Activated CD4-positive, alpha-beta T cell treated with anti-CD3 and anti-CD28 coated beads, Interleukin-2, amount 10 ng/mL, durations not matched to agents 24 days and 14 days (primary cell): ENCODE measurements at places on chromosomes 7 and 10. TPM values are rescaled to one million over a fixed set of nuclear protein-coding genes. Genes with fewer than 3 reads are reported as not detected.

Gene EPHB4
- total RNA-seq: 2.7 and 3.0 TPM in 2 replicates

Gene DGKB
- total RNA-seq: not detected in 2 replicates

Gene TEX36
- total RNA-seq: not detected in 2 replicates

Gene TSPAN12
- not detected in 2 replicates for total RNA-seq

DNA sequence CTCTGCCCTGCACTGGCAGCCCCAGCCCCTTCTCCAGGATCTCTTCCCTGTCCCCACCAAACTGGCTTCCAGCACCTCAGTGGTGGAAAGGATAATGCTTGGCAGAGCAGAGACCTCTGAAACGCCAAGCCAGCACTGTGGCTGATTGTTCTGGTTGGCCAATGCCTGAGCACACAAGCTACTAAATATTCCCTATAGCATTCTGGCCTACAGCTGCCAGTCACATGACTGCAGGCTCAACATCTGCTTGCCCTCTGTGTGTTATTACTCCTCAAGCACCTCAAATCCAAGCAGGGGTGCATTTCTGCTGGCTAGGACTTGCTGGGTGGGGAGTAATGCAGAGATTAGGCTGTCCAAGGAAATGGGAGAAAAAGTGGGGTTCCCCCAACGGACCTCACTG lies 6.1 kb downstream of the TBATA start:
- no peak for DNase-seq
- peaks cover 4% of the 10 kb centered on the region for H3K27me3 ChIP-seq
- no peaks in the 10 kb centered on the region for H3K4me1 ChIP-seq
- H3K4me3 ChIP-seq: no peak overlapping the region
- no peak overlapping the region for H3K27ac ChIP-seq

- H3K36me3 ChIP-seq: peaks cover 14% of the 10 kb centered on the region
- H3K4me3 ChIP-seq: no peak overlapping the region
- no peak overlapping the region for H3K27ac ChIP-seq
- DNase-seq: no peak
- H3K27me3 ChIP-seq: no peaks in the 10 kb centered on the region
Measured at GRCh38 chr7:112770051-112770450, 20.1 kb downstream of the TMEM168 start.

GRCh38 chr7:43609097-43609496 lies 26.2 kb downstream of the STK17A start:
- H3K4me1 ChIP-seq: peaks cover 45% of the 10 kb centered on the region
- no peak for DNase-seq
- peaks cover 65% of the 10 kb centered on the region for H3K36me3 ChIP-seq
- H3K4me3 ChIP-seq: no peak overlapping the region
- H3K27ac ChIP-seq: peak overlapping the region; percentile 36
- H3K27me3 ChIP-seq: no peaks in the 10 kb centered on the region

DNA sequence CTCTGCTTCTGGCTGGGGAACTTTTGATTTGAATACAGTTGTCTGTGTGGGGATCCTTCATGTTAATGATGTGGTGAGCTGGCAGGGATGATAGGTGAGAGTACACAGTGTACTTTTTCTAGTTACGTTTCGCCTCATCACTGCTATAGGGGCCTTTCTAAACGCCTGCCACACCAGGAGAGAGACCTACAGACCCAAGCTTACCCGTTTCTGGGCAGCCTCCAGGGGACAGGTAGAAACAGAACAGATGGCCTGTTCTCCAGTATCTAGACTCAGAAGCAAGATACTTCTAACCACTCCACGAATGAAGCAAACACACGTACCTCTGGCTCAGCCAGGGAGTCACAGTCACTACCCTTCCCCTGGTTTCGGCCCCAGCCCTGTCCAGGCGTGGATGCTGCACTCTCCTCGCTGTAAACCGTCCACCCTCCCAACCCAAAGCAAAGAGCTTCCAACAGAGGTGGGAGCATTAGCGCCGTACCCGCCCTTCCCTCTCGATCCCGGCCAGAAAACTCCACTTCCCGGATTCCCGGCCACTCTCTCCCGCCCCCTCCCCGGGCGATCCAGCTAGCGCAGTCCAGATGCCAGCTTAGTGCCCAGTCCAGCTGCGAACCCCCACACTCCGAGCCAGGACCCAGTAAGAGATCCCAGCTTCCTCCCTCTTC lies 1.2 kb downstream of the CCDC6 start:
- peak overlapping the region; percentile 99 for H3K27ac ChIP-seq
- H3K4me3 ChIP-seq: peak overlapping the region; percentile 99
- peaks cover 62% of the 10 kb centered on the region for H3K4me1 ChIP-seq
- H3K27me3 ChIP-seq: no peaks in the 10 kb centered on the region
- H3K36me3 ChIP-seq: peaks cover 37% of the 10 kb centered on the region

- H3K36me3 ChIP-seq: no peaks in the 10 kb centered on the region
- no peak overlapping the region for H3K4me3 ChIP-seq
- no peak for DNase-seq
- no peak overlapping the region for H3K27ac ChIP-seq
- H3K27me3 ChIP-seq: peaks cover 16% of the 10 kb centered on the region
- no peaks in the 10 kb centered on the region for H3K4me1 ChIP-seq
Measured at GRCh38 chr10:13883636-13884444, 297.1 kb downstream of the PRPF18 start.

DNA sequence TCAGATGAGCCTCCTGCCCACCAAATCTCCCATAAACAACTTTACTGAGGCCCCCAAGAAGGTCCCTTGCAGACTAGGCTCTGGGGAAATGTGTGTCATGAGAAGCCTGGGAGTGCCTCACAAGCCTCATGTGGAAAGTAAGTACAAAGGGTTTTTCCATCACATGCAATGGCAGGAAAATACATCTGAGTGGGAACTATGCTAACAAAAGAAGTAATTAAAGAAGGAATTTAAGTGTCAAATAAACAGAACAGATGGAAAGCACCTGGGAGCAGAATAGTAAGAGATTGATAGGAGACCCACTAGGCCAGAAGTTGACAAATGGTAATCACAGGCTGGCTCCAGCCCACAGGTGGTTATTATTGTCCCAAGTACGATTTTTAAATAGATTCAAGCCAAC lies 20.5 kb downstream of the GSAP start:
- H3K27ac ChIP-seq: no peak overlapping the region
- no peak overlapping the region for H3K4me3 ChIP-seq

- no peaks in the 10 kb centered on the region for H3K4me1 ChIP-seq
- no peaks in the 10 kb centered on the region for H3K36me3 ChIP-seq
Measured at GRCh38 chr7:69078997-69079769, 519.1 kb upstream of the AUTS2 start.

- H3K4me1 ChIP-seq: peaks cover 14% of the 10 kb centered on the region
- no peak overlapping the region for H3K4me3 ChIP-seq
- peak; percentile 61 for DNase-seq
- H3K27me3 ChIP-seq: no peaks in the 10 kb centered on the region
- H3K36me3 ChIP-seq: peaks cover 3% of the 10 kb centered on the region
- H3K27ac ChIP-seq: no peak overlapping the region
Measured at GRCh38 chr10:101903827-101904550, 60.4 kb upstream of the KCNIP2 start.

GRCh38 chr10:33336582-33337325 lies 2.3 kb upstream of the NRP1 start:
- no peak overlapping the region for H3K27ac ChIP-seq
- H3K4me3 ChIP-seq: peak overlapping the region; percentile 55
- peaks cover 22% of the 10 kb centered on the region for H3K4me1 ChIP-seq
- no peak for DNase-seq

GRCh38 chr10:96509017-96509641 lies 4.6 kb downstream of the TLL2 start:
- no peaks in the 10 kb centered on the region for H3K36me3 ChIP-seq
- peaks cover 46% of the 10 kb centered on the region for H3K27me3 ChIP-seq
- peaks cover 6% of the 10 kb centered on the region for H3K4me1 ChIP-seq
- no peak for DNase-seq
- no peak overlapping the region for H3K4me3 ChIP-seq
- no peak overlapping the region for H3K27ac ChIP-seq

- H3K4me3 ChIP-seq: no peak overlapping the region
- no peak for DNase-seq
- peaks cover 13% of the 10 kb centered on the region for H3K27me3 ChIP-seq
- no peaks in the 10 kb centered on the region for H3K36me3 ChIP-seq
Measured at GRCh38 chr10:11593612-11594011, 17.8 kb downstream of the USP6NL start.
